ENCODE measurements at places on chromosomes 16 and 17.
A peak's percentile ranks its signal among the peaks of the same experiment; 100 is the strongest.

DNA sequence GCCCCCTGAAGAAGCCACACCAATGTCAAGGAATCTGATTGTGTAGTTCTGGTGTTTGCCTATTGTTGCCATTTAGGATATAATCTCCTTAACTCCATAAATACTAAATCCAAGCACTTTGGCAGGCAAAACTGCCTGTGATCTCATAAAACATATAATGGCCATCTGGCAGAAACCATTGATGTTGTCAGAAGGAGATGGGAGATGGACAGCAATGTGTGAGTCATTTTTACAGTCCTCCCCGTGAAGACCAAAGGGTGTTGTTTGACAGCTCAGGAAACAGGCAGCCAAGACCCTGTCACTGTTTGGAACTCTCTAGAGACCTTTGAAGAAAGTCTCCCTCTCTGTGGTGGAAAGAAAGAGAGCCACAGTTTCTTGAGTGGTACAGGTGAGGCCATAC is 454.1 kb downstream of the HS3ST3B1 start:
- DNase-seq: peak; percentile 56

DNA sequence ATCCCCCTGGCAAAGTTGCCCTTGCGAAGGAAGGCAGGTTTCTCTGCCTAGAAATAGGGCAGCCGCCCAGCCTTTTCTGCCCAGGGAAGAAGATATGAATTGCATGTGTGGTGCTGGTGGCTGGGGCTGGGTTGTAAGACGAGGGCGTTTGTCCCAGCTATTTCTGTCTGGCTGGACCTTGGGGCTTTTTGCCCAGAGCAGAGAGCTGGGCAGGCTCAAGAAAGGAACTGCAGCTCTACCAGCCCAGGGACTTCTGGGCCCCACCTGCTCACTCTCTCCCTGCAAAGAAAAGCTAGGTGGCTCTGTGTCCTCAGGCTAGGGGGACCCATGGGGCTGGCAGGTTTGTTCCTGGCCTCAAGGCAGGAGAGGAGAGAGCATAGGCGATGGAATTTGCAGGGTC is 586 bp downstream of the CACNG1 start:
- no peak for DNase-seq

GRCh38 chr16:49491106-49491670 is 117.6 kb downstream of the C16orf78 start:
- peak; percentile 16 for DNase-seq

DNA sequence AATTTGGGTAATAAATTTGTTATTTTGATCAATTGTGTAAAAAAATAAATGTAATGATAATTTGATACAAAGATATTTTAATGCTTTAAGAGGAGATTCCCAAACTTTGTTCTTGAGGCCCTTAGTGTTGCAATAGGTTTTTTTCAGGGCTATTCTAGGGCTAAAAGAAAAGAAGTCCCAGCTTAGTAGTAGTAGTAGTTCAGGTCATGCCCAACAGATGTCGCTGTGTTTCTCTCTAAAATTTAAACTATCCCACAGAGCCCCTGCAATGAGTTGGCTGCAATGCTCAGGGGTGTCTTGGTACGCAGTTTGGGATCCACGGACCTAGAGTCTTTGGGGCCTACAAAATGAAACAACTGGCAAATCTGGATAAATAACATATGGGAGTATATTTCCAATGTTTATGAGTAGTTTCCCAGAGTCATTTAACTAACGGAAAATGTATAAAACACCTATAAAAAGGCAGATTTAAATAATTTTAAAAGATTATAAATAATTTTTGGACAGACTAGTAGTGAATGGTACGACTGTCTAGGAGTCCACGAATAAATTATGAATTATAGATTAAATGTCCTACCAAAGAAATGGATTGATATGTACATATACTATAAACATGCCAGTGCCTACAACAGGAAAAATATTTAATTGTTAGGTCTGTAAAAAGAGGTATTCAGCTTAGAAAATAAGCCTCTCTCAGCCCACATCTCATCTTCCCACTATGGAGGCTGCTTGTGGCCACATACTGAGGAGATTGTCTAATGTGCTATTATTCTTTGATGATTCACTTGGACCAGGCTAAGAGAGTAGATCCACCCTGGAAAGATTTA is 228.5 kb upstream of the PMFBP1 start:
- peak; percentile 76 for DNase-seq

DNA sequence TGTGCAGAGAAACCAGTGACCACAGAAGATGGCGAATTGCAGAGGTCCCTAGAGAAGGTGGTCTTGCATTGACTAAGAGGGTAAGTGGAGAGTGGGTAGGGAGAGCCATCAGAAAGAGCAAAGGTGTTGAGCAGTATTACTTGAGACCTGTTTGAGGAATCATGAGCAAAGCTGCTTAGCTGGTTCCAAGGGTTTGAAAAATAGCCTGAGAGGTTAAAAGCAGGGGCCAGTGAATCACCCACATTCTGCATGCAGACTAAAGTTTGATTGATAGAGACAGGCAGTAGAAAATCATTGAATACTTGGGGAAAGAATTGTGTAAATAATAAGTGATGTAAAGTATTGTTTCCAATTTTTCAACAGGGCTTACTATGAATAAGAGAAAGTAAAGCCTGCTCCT is 34.0 kb upstream of the KCNJ16 start:
- DNase-seq: no peak

- DNase-seq: no peak
Measured at GRCh38 chr17:80751946-80752581, 207.4 kb downstream of the RPTOR start.

GRCh38 chr17:64491034-64491860 is 5.6 kb downstream of the POLG2 start:
- DNase-seq: peak; percentile 63
